ENCODE measurements at places on chromosomes 6 and 20.

- DNase-seq = no peak
Measured at GRCh38 chr6:39053854-39054576, 5.4 kb downstream of the GLP1R start.

- DNase-seq = no peak
Measured at GRCh38 chr6:92147246-92147645, 1272.1 kb downstream of the EPHA7 start.

GRCh38 chr20:44979090-44979621, 12.8 kb downstream of the STK4 start:
- no peak for DNase-seq

DNA sequence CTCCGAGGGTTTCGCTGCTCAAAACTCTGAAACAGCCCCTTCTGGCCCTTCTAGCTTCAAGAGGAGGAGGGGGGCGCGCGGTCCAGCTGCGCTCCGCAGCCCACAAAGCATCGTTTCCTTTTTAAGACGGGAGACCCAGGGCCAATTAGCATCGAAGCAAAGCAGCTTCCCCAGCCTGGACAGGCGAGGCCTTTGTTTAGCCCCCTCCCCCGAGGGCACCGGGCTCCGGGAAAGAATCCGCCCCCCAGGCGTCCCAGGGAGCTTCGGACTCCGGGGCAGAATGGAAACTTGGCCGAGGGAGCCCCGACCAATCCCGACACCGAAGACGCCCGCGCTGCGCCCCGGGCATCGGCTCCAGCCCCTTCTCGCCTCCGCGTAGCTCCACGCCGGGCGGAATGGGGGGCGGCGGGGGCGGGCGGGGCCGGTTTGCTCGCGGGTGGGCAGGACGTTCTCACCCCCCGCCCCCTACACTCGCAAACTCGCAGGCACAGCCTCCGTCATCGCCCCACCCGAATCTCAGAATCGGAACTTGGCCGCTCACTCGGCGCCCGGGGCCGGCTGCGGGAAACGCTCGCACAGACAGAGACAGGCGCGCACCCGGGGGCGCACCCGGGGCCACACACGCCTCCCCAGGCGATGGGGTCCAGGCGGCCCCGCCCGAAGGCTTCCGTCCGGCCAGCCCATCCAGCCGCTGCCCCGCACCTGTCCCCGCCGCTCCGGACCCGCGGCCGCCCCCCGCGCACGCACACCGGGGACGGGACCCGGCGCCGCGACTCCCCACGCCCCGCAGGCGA, 628 bp downstream of the NKAIN4 start:
- no peak for DNase-seq

All from stimulated activated CD4-positive, alpha-beta T cell treated with anti-CD3 and anti-CD28 coated beads, TNF-alpha, amount 100 ng/mL, for 4 hours (primary cell).